ENCODE measurements at places on chromosomes 13 and 19. TPM values are rescaled to one million over a fixed set of nuclear protein-coding genes. Genes with fewer than 3 reads are reported as not detected.

ZNF878 gene
- total RNA-seq, result not detected

C1QTNF9B gene
- total RNA-seq, result 1.1 TPM

RPL36 gene
- 658 TPM for total RNA-seq

ATP7B gene
- 5.0 TPM for total RNA-seq

PLPP2 gene
- total RNA-seq, result 128 TPM

ARRDC2 gene
- 76.7 TPM for total RNA-seq

ACP7 gene
- total RNA-seq, result not detected

ZNF486 gene
- 3.5 TPM for total RNA-seq
